ENCODE measurements at places on chromosomes 7 and 10. TPM values are rescaled to one million over a fixed set of nuclear protein-coding genes. Genes with fewer than 3 reads are reported as not detected.

- no peak overlapping the region for H3K4me3 ChIP-seq
- no peak for DNase-seq
- no peaks in the 10 kb centered on the region for H3K36me3 ChIP-seq
Measured at GRCh38 chr10:104689105-104689504, 48.0 kb downstream of the SORCS3 start.

DNA sequence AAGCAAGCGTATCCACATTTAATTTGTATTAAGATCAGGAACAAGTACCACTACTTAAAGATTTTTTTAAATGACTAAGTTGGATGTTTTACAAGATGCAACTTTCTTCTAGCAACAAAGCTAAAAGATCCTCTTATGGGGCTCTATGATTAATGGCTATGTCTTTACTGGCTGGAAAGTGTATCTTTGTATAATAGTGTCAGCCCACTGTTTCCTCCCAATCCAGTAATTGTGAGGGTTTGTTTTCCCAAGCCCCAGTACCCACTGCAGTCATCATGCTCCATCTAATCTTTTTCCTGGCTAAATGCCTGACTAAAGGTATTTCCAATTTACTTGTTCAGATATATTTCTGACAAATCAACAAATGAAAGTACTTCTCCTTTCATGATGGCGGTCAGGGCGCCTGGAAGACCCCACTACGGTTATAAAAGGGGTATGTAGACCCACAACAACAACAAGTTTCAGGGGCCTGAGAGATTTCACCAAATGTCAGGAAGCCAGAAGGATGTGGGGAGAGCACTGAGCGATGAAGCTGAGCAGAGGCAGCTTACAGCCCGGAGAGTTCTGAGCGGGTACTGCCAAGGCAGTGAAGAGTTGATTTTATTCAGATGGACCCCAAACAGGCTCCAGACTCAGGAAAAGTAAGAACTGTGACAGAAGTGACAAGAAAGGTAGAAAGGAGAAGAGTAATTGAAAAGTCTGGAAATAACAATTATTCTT is 222.6 kb upstream of the KLF14 start:
- no peak for DNase-seq
- no peak overlapping the region for H3K4me3 ChIP-seq
- peaks cover 20% of the 10 kb centered on the region for H3K36me3 ChIP-seq
- H3K27me3 ChIP-seq: no peaks in the 10 kb centered on the region
- H3K4me1 ChIP-seq: peaks cover 27% of the 10 kb centered on the region
- peak overlapping the region; percentile 6 for H3K27ac ChIP-seq

- no peaks in the 10 kb centered on the region for H3K4me1 ChIP-seq
- H3K36me3 ChIP-seq: 0 out of 2 replicates have a peak, but pooled peaks cover 4% of the 10 kb centered on the region
- H3K4me3 ChIP-seq: no peak overlapping the region
- peaks cover 9% of the 10 kb centered on the region for H3K27me3 ChIP-seq
- no peak overlapping the region for H3K27ac ChIP-seq
- peak; percentile 30 for DNase-seq
Measured at GRCh38 chr10:18822156-18822555, 162.9 kb downstream of the ARL5B start.

GRCh38 chr7:66886152-66886551 is 34.9 kb upstream of the TMEM248 start:
- H3K4me3 ChIP-seq: no peak overlapping the region
- H3K36me3 ChIP-seq: peaks cover 10% of the 10 kb centered on the region
- no peaks in the 10 kb centered on the region for H3K4me1 ChIP-seq
- H3K27ac ChIP-seq: no peak overlapping the region

Gene AGBL3
- 1.6 TPM for total RNA-seq

Gene OR9A2
- not detected for total RNA-seq
